ENCODE measurements at places on chromosomes 3 and 15.

DNA sequence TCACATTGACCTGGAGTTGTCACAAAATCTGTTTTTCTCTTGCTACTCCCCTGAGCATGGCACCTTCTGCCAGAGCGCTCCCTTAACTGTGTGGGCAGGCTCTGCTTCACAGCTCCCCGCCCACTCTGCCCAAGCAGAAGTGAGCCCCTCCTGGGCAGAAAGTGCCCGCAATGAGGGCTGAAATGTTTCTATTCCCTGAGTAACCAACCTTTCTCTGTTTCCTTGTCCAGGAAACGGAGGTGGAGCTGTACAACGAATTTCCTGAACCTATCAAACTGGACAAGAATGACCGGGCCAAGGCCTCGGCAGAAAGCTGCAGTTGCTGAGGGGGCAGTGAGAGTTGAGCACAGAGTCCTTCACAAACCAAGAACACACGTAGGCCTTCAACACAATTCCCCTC is 66.3 kb upstream of the ACAD9 start:
- DNase-seq, result no peak

DNA sequence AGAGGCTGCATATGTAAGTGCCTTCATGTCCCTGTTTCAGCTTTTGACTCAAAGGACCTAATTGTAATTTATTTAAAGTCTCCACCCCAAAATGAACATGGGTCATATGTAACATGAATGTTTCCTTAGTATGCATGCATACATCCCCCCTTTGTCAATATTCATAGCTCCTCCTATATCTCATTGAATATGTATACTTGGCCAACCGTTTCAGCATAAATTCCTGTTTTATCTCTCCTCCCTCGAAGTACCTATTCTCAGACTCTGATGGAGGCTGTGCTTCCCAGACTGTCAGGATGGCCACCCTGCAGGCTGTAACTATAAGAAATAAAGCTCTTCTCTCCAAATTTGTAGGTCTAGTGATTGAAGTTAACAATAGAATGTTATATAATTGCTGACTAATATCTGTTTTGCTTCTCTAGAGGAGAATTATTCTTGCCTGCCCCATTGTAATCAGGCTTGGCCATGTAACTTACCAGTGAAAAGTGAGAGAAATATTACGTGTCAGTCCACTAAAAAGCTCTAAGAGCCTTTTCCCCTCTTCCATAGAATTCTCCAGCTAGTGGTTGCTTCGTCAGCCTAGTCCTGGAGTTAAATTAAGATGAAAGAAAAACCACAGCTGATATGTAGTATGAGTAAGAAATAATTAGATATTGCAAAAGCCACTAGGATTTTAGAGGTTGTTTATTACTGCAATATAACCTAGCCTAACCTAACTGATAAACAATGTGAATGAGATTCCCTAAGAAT is 245.1 kb downstream of the ZNF385D start:
- DNase-seq, result no peak

- no peak for DNase-seq
These were observed 46.1 kb downstream of the AMOTL2 start for GRCh38 chr3:134328147-134328591.

- no peak for DNase-seq
These were observed 7.1 kb upstream of the PXK start for GRCh38 chr3:58325525-58325992.

GRCh38 chr15:95470997-95471689 is 859.4 kb upstream of the NR2F2 start:
- no peak for DNase-seq

DNA sequence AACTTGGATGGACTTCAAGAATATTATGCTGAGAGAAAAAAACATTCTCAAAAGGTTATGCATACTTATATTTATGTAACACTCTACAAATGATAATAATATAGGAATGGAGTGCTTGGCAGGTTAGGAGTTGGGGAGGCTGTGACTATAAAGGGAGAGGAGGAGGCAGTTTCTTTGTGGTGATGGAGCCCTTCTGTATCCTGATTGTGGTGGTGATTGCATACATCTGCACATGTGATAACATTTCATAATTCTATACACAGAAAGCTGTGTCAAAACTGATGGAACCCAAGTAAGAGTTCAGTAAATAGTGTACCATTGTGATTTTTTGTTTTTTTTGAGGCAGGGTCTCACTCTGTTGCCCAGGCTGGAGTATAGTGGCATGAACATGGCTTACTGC is 31.7 kb upstream of the FAM3D start:
- no peak for DNase-seq

DNA sequence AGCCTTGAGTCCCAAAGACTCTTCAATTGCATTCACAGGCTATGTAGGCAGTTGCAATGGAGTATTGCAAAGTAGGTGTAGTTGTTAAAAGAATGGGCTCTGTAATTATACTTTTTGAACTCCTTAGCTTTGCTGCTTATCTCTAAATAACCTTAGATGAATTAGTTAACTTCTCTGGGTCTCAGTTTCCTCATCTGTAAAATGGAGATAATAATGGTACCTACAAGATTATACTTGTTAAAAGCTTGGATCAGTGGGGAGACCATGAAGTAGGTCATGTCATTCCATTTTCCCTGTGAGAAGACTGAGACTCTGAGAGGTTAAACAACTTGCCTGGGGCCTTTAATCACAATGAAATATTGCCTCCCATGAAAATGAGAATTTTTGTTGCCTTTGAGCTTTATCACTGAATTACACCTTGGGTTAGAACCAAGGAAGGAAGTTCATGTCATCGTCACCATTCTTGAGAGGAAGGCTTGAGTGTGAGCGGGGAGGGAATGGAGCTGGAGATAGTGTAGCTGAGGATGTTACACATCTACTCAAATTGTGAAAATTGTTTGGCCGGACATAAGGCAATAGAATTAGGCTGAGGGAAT is 38.1 kb downstream of the CTDSPL start:
- DNase-seq, result no peak

DNA sequence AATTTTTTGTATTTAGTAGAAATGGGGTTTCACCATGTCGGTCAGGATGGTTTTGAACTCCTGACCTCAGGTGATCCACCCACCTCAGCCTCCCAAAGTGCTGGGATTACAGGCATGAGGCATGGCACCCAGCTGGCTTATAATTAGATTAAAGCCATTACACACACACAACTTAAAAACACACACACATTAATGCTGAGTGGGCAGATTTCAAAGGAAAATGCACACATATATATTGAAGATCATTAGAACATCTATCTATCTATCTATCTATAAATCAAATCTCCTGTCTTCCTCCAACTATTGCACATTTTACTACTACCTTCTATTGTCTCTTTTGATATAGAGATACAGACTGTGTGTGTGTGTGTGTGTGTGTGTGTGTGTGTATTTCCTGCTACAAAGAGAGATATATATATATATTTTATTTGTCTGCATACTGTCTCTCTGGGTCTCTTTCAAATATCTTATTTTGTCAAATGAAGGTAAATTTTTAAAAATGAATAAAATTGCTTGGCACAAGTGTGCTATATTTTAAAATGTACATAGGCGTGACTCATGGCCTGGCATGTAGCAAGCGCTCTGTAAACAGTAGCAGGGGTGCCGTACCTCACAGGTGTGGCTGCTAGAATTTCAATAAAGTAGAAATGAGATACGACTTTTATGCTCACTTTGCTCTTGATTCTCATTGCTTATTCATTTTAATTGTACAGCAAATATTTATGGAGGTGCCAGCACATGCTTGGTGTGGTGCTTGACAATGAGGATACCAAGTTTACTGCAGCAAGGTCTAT is 655.8 kb downstream of the AGBL1 start:
- DNase-seq, result no peak

- DNase-seq, result no peak
These were observed 385.4 kb downstream of the MECOM start for GRCh38 chr3:169278092-169278491.

All from CD4-positive, alpha-beta T cell treated with Interleukin-17A for 1 hour (primary cell).